ENCODE measurements at places on chromosomes 1 and 21. TPM values are rescaled to one million over a fixed set of nuclear protein-coding genes. Genes with fewer than 3 reads are reported as not detected.

GRCh38 chr1:206455666-206456344, 14.5 kb upstream of the IKBKE start:
- no peak overlapping the region for H3K4me3 ChIP-seq
- peaks cover 10% of the 10 kb centered on the region for H3K4me1 ChIP-seq
- H3K27ac ChIP-seq = no peak overlapping the region
- peak; percentile 51 for DNase-seq
- H3K36me3 ChIP-seq = peaks cover 17% of the 10 kb centered on the region
- no peaks in the 10 kb centered on the region for H3K27me3 ChIP-seq

- no peaks in the 10 kb centered on the region for H3K36me3 ChIP-seq
- H3K4me3 ChIP-seq = no peak overlapping the region
- no peaks in the 10 kb centered on the region for H3K27me3 ChIP-seq
- no peak for DNase-seq
These were observed 552.3 kb downstream of the NUF2 start for GRCh38 chr1:163874070-163874469.

- no peaks in the 10 kb centered on the region for H3K27me3 ChIP-seq
- H3K4me1 ChIP-seq = no peaks in the 10 kb centered on the region
- H3K36me3 ChIP-seq = no peaks in the 10 kb centered on the region
- no peak overlapping the region for H3K27ac ChIP-seq
- H3K4me3 ChIP-seq = no peak overlapping the region
These were observed 9.9 kb upstream of the SPRR4 start for GRCh38 chr1:152960452-152961044.

- H3K36me3 ChIP-seq = no peaks in the 10 kb centered on the region
- DNase-seq = no peak
- H3K27ac ChIP-seq = no peak overlapping the region
- H3K27me3 ChIP-seq = peaks cover 44% of the 10 kb centered on the region
These were observed 106.7 kb downstream of the LEPR start for GRCh38 chr1:65527190-65527589.

DNA sequence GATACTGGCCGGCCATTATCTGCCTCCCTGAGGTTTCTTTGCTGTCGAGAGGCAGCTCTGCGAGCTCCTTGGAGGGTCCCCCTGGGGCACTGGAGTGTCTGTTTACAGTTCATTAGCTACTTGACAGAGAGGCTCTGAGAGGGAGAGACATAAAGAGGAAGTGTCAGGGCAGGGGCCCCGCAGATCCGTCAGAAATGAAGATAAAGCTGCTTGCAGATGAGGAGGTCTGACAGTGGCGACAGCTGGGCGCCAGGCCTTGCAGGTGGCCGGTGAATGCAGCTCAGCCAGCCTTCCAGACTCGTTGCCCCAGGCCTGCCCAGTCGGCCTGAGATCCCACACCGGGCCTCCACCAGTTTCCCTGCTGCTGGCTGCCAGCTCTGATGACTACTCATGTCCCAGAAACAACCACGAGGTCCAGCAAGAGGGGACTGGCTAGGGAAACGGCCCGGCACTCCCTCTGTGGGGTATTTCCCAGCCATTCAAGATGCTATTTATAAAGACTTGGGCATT, 84.7 kb downstream of the DISP3 start:
- peaks cover 6% of the 10 kb centered on the region for H3K4me1 ChIP-seq
- DNase-seq = peak; percentile 5
- H3K4me3 ChIP-seq = no peak overlapping the region
- H3K27ac ChIP-seq = no peak overlapping the region

- no peaks in the 10 kb centered on the region for H3K27me3 ChIP-seq
- no peak for DNase-seq
- H3K4me1 ChIP-seq = no peaks in the 10 kb centered on the region
- no peak overlapping the region for H3K4me3 ChIP-seq
- no peak overlapping the region for H3K27ac ChIP-seq
- H3K36me3 ChIP-seq = no peaks in the 10 kb centered on the region
These were observed 71.1 kb downstream of the CACNA1E start for GRCh38 chr1:181554465-181554864.

DNA sequence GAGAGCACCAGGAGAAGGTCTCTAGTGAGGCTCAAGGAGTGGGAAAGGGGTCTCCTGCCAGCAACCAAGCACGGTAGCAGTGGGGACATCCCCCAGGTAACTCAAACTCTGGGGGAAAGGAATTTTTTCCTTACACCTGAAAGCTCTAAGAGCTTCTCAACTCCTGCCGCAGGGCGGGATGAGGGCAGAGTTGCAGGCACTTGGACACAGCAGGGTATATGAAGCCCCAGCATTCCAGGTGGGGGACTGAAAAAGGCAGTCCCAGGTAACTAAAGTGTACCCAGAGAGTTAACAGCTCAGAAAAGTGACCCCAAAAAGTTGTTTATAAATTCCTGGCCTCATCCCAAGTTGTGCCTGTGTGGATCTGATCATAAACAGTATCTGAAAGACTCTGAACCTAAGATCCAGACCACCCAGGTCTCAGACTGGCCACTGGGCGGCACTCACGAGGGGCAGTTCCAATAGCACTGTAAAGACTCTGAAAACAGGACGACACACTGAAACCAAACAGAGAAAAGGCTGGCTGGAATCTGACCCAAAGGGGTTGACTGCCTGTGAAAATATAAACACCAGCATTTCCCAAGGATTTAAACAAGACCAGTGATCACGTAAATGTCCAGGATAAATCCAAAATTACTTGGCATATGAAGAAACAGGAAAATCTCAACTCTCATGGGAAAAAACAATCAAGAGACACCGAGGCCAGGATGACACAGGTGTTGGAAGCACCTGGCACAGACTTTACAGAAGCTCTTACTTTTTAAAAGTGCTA, 47.5 kb downstream of the HSF2BP start:
- peak overlapping the region; percentile 16 for H3K27ac ChIP-seq
- peaks cover 12% of the 10 kb centered on the region for H3K4me1 ChIP-seq
- H3K4me3 ChIP-seq = no peak overlapping the region
- no peaks in the 10 kb centered on the region for H3K36me3 ChIP-seq
- no peaks in the 10 kb centered on the region for H3K27me3 ChIP-seq

DNA sequence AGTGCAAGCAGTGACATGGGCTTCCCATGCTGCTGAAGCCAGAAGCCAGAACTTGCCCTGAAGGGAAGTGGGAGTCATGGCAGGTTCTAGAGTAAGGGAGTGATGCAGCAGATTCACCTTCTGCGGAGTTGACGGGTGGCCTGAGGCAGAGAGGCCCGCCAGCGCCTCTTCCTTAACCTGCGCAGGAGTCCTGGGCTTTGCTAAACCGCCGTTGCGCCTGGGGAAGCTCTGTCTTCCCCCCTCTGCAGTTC, 67.3 kb downstream of the OBSCN start:
- no peaks in the 10 kb centered on the region for H3K27me3 ChIP-seq
- DNase-seq = no peak
- peak overlapping the region; percentile 61 for H3K4me3 ChIP-seq

- no peaks in the 10 kb centered on the region for H3K27me3 ChIP-seq
- no peak for DNase-seq
- peaks cover 16% of the 10 kb centered on the region for H3K36me3 ChIP-seq
- H3K27ac ChIP-seq = peak overlapping the region; percentile 21
These were observed 4.4 kb downstream of the IFI16 start for GRCh38 chr1:159014003-159014571.

The RASSF5 gene
- total RNA-seq = 23.7 TPM

The SPATA45 gene
- total RNA-seq = not detected

The OR6K3 gene
- 0.09 TPM for total RNA-seq

Data from lung (tissue), 17 donors.